Germinal center (tissue), 1 donor: ENCODE measurements at places on chromosomes 1 and 21.
A peak's percentile ranks its signal among the peaks of the same experiment; 100 is the strongest.

GRCh38 chr1:102891868-102892625 lies 216.3 kb downstream of the COL11A1 start:
- DNase-seq, result no peak

DNA sequence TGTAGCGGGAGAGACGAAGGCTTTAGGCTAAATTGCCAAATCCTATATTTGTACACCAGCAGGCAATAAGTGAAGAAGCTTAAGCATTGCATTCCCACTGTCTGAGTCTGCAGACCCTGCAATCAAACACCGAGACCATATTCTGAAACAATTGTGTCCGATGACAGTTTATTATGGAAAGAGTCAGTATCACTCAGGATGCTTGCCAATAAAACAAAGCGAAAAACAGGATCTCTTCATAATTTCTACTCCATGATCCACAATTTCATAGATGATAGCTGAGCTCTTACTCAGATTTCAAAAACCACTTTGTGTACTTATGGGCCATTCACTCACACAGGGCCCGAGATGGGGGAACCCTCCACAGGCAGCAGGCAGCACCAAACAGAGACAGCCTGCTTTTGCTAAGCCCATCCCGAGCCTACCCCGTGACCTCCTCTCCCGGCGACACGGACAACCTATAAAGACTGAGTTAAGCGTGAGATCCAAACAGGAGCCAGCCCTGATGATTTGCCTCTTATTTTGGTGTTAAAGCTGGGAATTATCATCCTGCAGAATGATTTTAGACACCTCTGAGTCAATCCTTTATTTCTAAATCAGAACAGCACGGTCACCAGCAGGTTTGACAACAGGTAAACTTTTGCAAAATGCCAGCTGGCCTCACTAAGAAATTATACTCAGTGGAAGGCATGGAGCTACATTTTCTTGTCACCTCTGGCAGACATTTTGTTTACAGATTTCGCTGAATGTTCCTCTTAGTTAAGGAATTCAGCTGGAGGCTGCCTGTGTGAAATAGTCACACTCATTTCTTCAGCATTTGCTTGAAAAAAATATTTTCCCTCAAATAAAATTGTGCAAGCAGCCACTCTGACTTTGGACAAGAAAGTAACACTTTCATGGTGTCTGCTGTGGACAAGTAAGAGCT lies 212.4 kb downstream of the GPATCH2 start:
- DNase-seq, result no peak

GRCh38 chr1:244779410-244779809 lies 56.0 kb upstream of the COX20 start:
- no peak for DNase-seq

GRCh38 chr1:240831191-240831631 lies 219.3 kb upstream of the GREM2 start:
- DNase-seq, result no peak

- no peak for DNase-seq
These were observed 19.4 kb downstream of the LGALS8 start for GRCh38 chr1:236543065-236543669.

DNA sequence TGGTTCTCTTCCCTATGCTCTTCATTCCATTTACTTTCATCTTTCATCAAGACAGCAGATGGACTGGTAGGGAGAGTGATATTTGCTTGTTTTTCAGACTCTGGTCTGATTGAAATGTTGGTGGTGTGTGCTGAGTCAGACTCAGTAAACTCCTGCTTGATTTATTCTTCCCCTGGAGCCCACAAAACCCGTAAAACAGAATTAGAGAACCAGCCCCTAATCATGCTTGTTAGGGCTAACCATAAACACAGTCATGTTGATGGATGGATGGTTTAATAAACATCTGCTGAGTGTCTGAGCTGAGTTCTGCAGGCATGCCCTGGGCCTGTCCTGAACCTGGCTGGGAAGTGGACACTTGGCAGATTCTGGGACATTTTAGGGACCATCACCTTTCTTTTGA lies 24.8 kb downstream of the NOS1AP start:
- DNase-seq, result no peak

DNA sequence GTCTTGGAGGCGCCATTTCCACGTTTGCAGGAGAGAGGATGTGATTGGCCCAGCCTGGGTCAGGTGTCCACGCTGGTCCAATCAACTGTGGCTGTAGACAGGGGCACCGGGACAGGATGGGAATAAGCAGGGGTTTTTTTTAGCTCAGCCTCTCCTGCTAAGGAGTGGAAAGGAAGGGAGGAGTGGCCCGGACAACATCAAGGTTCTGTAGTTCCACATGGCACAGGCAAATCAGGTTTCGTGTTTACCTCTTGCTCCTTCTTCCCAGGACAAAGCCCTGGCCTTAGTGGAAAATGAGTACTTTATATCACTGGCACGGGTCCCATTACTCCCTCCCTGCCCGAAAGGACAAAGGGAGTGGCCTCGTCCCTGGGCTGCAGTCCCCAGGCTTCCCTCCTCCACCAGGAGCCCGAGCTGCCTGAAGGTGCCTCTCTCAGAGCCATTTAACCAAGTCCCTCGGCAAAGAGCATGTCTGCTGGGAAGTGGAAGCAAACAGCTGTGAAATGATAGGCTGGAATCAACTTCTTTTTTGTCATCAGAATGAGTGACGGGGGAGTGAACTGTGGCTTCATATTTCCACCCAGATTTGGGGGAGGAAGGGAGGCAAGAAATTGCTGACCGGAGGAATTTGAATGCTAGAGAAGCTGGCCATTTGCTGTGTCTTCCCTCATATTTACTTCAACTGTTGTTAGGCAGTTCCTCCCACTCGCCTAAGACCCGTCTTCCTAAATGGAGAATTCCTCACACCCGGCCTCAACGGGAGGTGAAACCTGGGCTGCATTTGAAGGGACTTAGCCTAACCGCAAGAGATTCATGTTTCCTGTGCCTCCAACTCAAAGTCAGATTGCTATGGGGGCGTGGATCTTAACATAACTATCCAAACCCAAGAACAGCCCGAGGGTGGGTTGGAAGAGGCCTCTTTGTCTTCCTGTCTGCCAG lies 84.9 kb upstream of the SLC44A3 start:
- DNase-seq, result no peak

GRCh38 chr1:203599875-203600781 lies 26.5 kb upstream of the ATP2B4 start:
- DNase-seq, result no peak

- no peak for DNase-seq
These were observed 65.1 kb upstream of the JUN start for GRCh38 chr1:58848818-58849411.

GRCh38 chr1:77583483-77583882 lies 99.0 kb downstream of the ZZZ3 start:
- DNase-seq, result peak; percentile 13

DNA sequence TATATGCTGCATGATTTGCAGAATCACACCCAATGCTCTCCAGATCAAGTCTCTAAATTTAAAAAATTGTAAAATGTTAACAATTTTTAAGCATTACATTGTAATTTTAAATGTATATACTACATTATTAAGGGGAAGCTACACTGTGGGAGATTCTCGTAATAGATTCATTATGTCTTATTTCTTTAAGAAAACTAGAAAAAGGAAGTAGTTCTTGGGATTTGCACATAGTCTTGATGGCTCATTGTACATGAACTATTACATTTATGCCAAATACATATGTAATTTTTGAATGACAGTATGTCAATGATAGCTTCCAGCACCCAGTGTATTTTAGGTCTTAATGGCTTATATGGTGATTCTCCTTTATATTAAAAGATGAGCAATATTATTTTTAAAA lies 250.3 kb downstream of the PTPRC start:
- DNase-seq, result no peak

DNA sequence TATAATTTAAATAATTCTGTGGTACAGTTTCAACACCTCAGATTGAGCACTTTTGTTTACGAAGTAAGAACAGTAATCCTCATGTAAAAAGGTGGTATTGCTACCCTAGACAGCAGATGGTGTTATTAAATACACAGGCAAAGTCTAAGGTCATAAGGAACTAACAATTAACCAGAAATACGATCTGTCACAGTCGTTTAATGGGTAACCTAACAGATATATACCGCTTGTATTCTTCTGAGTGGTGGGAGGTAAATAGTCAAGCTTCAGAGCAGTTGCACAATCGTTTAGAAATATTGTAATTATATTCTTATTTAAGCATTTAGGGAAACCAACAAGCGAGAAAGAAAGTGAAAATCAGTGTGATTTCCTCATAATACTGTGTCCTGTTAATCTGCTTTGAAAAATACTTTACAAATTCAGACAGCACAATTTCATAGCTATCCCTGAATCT lies 9.8 kb upstream of the IRF2BP2 start:
- no peak for DNase-seq

DNA sequence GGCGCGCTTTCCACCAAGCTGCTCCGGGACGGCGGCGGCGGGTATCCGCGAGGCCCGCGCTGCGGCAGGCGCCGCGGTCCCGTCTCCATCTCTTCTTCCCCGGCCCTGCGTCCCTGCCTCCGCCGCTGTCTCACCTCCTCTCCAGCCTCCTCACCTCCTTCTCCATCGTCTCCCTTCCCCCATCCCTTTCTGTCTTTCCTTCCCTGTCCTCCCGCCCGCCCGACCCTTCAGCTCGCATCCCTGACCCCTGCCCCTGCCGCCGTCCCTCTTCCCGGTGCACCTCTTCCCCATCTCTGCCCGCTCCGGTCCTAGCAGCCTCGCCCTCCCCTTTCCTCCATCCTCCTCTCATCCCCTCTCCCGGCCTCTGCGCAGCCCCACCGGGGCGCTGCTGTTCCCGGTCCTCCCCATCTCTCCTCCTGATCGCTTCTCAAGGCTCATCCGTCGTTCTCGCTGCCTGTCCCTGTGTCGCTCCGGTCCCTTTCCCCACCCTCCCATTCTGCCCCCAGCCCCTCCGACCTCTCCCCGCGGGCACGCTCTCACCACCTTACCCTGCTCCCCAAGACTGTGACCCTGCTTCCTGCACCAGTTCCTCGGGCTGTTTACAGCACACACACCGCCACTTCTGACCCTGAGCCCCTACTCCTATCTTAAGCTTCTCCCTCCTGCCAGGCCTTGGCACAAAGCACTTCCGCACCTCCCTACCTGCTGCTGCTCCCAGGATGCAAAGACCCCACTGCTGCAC lies 760 bp upstream of the NPHP4 start:
- peak; percentile 48 for DNase-seq

- DNase-seq, result no peak
These were observed 485.4 kb upstream of the LRRC7 start for GRCh38 chr1:69082312-69082711.

DNA sequence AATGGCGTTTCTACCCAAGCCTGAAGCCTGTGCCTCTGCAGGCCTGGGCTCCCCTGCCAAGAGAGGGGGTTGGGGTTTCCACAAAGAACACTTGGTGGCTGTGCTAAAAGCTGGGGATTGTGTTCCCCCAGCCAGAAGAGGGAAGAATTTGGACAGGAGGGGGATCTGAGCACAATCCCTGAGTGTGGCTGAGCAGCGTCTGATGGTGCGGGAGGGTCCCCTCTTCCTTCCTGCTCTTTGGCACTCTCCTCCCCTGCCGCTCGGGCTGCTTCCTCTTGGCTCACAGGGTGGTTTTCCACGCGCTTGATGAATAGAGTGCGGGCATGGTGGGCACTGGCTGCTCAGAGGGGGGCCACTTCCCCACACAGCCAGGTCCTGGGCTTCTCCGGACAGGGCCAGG lies 3.7 kb downstream of the GPR37L1 start:
- no peak for DNase-seq

DNA sequence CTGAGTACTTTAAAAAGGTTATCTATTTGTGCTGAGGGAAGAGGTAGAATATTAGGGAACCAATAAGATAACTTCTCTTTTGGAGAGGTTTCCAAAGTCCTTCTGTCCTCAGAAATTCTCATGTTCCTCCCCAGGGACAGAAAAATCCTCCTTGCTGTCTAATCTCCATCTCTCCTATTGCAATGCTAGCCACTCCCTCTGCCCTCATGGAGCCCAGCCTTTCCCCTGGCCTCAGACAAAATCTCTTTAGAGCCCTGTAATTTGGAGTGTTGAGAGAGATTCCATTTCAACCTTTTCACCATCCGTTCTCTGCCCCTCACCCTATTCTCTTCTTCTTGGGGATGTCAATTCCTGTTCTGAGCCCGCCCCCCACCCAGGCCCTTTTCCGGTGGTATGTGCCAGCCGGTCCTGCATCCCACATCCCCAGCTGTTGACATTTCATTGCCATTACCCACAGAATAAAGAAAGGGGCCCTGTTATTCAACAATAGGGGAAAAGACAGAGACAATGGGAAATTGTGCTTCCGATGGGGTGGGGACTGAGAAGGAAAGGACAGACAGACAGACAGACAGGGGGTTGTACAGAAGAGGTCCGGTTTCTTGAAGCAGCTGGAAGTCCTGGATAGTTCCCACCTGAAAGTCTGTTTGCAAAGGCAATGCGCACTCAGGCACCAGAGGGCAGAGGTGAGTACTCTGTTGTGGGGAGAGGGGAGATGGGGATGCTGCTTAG lies at the start of gene HAPLN2:
TSS of gene HAPLN2 (plus strand) at position 563 of the 729 bp plus-strand sequence. CDS start 4,076 bp downstream, outside the sequence.
- DNase-seq, result no peak
